ENCODE measurements at places on chromosomes 3 and 15.
A peak's percentile ranks its signal among the peaks of the same experiment; 100 is the strongest.

- DNase-seq: no peak
- H3K4me1 ChIP-seq: peaks cover 14% of the 10 kb centered on the region
- H3K4me3 ChIP-seq: no peak overlapping the region
- peaks cover 13% of the 10 kb centered on the region for H3K27me3 ChIP-seq
- no peak overlapping the region for H3K27ac ChIP-seq
- H3K36me3 ChIP-seq: peaks cover 36% of the 10 kb centered on the region
These were observed 2.6 kb upstream of the CPNE9 start for GRCh38 chr3:9701006-9701405.

GRCh38 chr15:83323296-83323711, 38.8 kb upstream of the BNC1 start:
- H3K27me3 ChIP-seq: no peaks in the 10 kb centered on the region
- no peak overlapping the region for H3K27ac ChIP-seq
- no peak for DNase-seq
- H3K4me1 ChIP-seq: no peaks in the 10 kb centered on the region
- no peaks in the 10 kb centered on the region for H3K36me3 ChIP-seq

- H3K4me1 ChIP-seq: no peaks in the 10 kb centered on the region
- H3K27ac ChIP-seq: no peak overlapping the region
- no peak for DNase-seq
- no peak overlapping the region for H3K4me3 ChIP-seq
- H3K36me3 ChIP-seq: no peaks in the 10 kb centered on the region
These were observed 11.4 kb upstream of the PRSS50 start for GRCh38 chr3:46729038-46729437.

DNA sequence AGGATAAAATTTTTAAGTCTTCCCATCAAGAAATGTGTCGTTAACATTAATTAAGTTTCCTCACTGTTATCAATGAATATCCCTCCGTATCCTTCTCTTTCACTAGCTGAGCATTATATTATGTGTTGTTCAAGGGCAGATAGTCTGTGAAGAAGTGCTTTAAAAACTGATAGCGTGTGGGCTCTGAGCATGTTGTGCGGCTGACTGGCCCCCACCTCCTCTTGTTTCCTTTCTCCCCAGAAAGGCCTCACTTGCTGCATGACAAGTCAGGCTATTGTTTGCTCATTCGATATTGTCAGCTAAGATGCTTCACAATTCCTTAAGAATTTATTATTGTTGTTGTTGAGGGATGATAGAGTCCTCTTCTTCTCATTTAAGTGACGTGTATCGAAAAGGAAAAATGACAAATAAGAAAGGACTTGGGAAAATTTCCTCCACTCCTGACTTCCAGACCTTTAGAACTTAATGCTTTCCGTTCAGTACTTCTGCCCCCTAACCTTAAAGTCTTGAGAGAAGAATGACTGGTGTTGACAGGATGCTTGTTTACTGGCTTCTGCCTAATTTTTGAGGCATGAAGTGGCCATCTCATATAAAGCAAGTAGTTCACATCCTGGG, 298.3 kb downstream of the LPP start:
- no peaks in the 10 kb centered on the region for H3K36me3 ChIP-seq
- H3K27ac ChIP-seq: no peak overlapping the region
- H3K27me3 ChIP-seq: no peaks in the 10 kb centered on the region
- peaks cover 4% of the 10 kb centered on the region for H3K4me1 ChIP-seq
- H3K4me3 ChIP-seq: no peak overlapping the region

DNA sequence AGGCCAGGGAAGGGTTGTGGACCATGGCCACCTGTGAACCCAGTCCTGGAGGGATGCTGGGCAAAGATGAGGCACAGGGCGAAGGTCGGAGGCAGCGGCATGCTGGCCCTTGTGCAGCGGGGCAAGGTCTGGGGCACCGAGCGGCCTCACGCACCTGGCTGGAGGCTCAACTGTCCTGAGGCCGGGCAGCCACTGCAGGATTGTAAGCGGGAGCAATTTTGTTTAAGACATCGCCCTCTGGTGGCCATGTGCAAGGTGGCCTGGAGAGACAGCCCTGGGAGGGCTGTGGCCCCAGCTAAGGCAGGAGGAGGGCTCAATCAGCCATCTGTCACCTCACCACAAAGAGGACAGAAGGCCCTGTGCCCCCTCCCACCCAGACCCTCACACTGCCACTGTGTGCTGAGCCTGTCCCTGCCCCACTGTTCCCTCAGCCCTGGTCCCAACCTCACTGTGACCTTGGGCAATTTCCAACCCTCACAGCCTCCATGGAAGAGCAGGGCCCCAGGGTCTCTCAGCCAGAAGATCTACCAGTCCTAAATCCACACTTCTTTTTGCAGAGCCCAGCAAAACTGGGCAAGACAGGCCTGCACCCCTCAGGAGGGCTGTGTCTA, 46.2 kb downstream of the TPRA1 start:
- H3K27ac ChIP-seq: no peak overlapping the region
- H3K4me3 ChIP-seq: no peak overlapping the region
- peaks cover 15% of the 10 kb centered on the region for H3K4me1 ChIP-seq
- peak; percentile 80 for DNase-seq
